NCI-H2107 (cell line): ENCODE measurements at places on chromosomes 5 and 9.

GRCh38 chr5:180333661-180334060, 19.5 kb downstream of the GFPT2 start:
- DNase-seq: no peak

GRCh38 chr5:134059758-134060495, 54.6 kb upstream of the TCF7 start:
- DNase-seq: no peak

DNA sequence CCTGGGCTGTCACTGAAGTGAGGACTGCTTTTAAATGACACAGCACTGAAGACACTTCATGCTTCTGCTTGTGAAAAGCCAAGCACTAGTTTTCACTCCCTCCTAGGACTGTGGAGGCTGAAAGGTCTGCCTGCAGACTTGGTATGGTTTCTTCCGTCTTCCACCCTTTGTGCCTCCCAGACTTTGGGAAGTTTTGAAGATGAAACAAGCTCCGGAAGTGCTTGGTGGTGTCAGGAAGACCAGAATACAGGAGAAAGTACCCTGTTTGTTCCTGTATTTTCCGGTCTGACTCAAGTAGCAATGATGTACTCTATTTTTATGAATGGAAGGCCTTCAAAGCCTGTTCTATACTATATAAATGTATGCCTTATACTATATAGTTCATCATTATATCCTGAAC, 222.7 kb downstream of the PDZD2 start:
- no peak for DNase-seq

DNA sequence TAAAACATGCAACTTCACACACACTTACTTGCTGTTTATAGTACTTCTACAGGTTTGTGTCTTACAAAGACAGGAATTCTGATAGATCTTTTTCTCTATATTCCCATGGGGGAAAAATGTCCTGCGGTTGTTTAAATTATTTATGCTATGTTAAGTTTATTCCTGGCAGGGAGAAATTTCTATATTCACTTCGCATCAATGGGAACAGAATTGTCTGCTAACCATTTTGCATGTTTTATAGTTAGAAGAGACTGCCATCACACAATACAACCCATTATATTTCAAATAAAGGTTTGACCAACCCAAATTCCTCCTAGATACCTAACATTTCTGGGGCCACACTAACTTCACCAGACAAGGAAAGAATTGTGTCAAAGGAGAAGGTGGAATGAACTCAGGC, 110.0 kb upstream of the PRR16 start:
- no peak for DNase-seq

DNA sequence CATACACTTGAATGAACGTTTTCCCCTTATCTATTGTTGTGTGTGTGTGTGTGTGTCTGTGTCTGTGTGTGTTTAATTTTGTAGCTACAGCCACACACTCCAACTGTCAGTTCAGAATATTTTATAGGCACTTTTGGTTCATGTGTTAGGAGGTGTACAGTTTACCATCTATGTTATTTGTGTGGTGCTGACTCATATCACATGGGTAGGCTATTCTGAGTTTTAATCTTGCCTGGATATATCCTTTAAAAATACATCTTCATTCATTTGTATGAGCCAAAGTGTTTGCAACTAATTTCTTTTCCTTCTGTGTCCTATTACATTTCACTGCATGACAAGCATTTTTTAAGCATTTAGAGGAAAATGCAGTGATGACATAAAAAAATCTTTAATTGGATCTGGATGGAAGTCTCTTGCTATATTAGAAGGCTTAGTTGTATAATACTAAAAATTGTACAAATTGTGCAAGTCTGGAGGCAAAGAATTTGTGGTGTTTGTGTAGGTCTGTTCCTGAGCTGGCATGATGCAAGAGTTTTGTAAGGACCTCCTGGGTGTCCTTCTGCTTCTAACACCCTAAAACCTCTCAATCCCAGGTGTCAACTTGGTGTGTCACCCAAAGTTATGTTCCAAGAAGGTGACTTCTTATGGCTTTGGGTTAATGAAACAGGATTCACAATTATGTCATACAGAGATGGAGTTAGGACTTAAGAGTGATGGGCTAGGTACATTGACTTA, 52.4 kb upstream of the HMHB1 start:
- no peak for DNase-seq

- DNase-seq: no peak
Measured at GRCh38 chr9:95080961-95081647, 236.4 kb downstream of the FANCC start.

GRCh38 chr9:89386797-89387196, 68.5 kb downstream of the SECISBP2 start:
- no peak for DNase-seq

GRCh38 chr5:78509884-78510769, 138.4 kb downstream of the LHFPL2 start:
- DNase-seq: no peak

GRCh38 chr5:148805326-148806290, 20.8 kb upstream of the ADRB2 start:
- DNase-seq: no peak
